NB4 (cell line): ENCODE measurements at places on chromosomes 5 and 9.

- no peak for DNase-seq
Observed at GRCh38 chr5:136356747-136357469, 8.4 kb downstream of the TRPC7 start.

DNA sequence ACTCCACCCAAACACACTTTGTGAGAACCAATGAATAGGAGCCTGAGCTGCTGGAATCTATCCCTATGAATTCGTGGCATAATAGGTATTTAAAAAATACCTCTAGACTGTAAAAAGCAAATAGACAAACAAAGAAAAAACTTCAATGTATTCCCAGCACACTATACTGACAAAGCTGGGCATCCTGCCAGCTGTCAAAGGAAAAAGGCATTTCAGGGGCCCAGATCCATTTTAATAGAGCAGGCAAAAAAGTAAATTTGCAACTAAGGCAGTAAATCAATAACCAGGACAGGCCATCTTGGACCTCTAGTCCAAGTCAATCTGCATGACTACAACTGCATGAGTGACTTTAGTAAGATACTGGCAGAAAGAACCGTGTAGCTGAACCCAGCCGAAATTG, 25.6 kb upstream of the LARP1 start:
- no peak for DNase-seq

- DNase-seq = no peak
Observed at GRCh38 chr5:98341038-98342032, 432.1 kb upstream of the RGMB start.

DNA sequence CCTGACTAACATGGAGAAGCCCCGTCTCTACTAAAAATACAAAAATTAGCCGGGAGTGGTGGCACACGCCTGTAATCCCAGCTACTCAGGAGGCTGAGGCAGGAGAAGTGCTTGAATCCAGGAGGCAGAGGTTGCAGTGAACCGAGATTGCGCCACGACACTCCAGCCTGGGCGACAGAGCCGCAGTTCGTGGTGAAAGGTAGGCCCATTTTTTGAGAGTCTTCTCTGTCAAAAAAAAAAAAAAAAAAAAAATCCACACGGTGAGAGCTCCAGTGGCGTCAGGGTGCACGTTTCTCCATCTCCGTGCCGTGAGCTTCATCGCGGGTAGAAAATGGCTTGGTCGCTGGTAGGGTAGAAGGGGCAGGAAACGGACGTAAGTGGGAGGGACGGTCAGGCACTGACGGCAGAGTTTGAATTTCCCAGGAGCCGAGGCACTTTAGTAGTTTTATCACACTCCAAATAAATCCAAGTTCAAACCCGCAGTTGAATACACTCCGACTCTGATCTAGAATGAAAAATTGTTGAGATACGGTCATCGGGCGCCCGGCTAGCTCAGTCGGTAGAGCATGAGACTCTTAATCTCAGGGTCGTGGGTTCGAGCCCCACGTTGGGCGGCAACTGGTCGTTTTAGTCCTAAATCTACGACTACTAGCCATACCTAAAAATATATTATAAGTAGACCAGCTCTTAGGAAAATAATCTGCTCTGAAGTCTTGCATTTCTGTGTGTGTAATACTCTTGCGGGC, 2.4 kb upstream of the TRIM7 start:
- peak; percentile 85 for DNase-seq

DNA sequence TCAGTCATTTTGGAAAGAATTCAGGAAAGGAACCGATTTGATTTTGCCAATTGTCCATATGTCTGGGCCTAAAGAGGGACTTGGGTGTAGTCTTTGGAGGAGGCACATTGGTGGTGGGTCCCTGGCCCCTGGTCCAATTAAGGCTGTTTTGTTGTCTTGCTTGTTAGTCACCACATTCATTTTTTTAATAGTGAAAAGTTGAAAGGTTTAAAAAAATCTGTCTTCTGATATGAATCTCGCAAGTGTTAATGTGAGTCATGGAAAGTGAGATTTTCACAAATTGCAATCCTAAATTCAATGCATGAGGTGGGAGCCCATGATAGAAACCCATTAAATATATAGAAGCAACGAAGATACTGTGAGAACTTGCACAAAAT, 165.9 kb upstream of the OTULINL start:
- DNase-seq = no peak

GRCh38 chr5:180535573-180535972, 41.4 kb downstream of the CNOT6 start:
- DNase-seq = no peak

DNA sequence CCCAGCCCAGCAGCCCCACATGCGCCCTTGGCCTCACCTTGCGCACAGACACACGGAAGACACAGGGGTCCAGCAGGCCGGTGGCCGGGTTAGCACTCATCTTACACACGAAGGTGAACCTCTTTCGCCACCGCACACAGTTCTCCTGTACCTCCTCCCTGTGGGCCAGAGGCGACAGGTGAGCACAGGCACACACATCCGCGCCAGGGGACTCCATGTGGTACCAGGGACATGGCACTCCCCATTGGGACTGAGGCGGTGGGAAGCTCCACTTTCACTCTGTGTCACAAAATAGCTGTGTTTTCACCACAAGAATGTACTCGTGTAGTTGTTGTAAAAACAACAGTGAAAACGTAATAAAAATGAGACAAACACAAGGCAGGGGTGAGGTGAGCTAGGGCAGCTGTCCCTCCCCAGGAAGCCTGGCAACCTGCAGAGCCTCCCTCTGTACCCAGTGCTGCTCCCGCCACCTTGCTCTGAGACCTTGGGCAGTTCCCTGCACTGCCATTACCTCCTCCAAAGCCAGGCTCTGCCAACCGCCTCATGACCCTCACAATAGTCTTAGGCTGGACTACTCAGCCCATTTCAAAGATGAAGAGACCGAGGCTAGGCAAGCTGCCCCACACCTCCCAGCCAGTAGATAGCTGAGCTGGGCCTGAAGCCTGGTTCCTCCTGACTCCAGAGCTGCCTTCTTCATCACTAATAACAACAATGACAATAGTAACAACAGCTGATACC, 16.3 kb upstream of the DPM2 start:
- no peak for DNase-seq

- DNase-seq = no peak
Observed at GRCh38 chr9:120874226-120875194, 2.5 kb downstream of the PHF19 start.

DNA sequence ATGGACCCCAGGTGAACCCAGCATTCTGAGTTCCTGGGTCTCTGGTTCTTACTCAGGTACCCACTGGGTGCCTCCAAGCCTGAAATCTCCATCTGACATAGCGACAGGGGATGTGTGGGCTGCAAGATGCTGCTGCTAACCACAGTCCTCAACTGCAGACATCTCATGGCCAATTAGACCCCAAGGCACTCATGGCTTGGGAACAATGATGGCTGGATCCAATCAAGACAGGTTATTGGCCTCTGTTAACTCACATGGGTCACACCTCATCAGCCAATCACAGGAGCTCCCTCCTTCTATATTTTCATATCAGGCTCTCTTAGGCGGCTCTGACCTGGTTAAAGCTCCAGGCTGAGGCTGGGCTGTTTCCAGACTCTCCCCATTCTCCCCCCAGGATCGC, 57.0 kb downstream of the CXXC5 start:
- DNase-seq = peak; percentile 0

- no peak for DNase-seq
Observed at GRCh38 chr5:14240359-14240758, 97.2 kb downstream of the TRIO start.

DNA sequence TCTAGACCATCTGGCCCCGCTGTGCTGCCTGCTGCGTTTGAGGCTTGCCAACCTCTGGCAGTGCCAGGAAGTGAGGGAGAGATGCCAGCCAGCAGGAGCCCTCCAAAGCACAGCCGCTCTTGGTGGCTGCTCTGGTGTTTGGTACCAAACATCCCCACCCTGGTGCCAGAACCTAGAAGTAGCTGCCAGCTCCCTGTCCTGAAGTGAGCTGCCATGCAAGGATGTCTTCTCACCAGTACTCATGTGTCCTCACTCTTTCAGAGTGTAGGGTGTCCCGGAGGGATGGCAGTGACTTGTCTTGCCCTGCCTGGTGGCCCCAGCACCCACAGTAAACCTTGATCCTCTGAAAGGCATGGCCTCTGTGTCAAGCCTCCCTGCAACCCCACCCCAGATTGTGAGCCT, 43.4 kb downstream of the AMBP start:
- no peak for DNase-seq

DNA sequence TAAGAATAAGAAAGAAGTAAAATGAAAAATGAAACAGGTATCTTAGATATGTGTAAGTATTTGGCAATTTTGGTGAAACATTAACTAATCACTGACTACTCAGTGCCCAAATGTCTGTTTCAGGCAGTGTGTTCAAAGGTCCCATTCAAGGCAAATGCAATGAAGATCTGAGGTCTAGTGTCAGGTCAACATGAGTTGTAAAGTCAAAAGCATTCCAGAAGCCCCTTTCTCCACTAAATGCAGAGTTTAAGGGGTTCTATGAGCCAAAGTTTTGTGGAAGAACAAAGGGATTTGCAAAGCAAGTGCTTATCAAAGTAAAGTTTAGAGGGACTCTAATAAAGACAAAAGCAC, 71.0 kb upstream of the GPBP1 start:
- DNase-seq = no peak

GRCh38 chr5:144209361-144209760, 38.7 kb downstream of the KCTD16 start:
- DNase-seq = peak; percentile 6

DNA sequence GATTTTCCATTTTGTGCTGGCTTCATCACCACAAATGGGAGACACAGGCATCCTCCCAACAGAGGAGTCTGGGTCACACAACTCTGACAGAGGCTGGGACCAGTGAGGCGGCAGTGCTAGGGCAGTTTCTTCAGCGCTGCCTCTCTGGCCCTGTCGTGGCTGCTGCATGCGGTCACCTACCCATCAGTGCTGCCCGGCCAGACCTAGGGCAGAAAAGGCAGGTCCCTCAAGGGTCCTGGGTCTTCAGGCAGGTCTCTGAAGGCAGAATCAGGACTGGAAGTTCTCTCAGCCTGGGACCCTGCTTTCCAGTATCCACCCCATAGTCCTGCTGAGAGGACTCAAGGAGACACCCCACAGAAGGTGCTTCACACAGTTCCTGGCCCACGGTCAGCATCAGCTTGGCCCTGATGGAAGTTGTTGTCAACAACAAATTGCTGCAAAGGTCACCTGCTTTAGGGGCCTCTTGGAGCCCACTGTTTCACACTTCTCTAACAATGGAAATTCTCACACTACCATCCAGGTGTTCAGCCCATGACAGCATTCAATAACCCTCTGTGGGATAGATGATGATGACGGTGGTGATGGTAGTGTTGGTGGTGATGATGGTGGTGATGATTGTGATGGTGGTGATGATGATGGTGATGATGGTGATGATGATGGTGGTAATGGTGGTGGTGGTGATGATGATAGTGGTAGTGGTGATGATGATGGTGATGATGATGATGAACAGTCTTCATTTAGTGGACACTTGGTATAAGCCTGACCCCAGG, 146.4 kb upstream of the PPP1R26 start:
- no peak for DNase-seq

GRCh38 chr5:104456122-104456521, 893.5 kb upstream of the NUDT12 start:
- DNase-seq = no peak
